ENCODE measurements at places on chromosomes 1 and 21. TPM values are rescaled to one million over a fixed set of nuclear protein-coding genes. Genes with fewer than 3 reads are reported as not detected.

The HSD11B1 gene
- total RNA-seq: 21.6 TPM

The FUBP1 gene
- 87.0 TPM for total RNA-seq

The EPHA2 gene
- 47.0 TPM for total RNA-seq

The ANGPTL3 gene
- total RNA-seq: not detected

The RBBP5 gene
- total RNA-seq: 14.2 TPM
